ENCODE measurements at places on chromosomes 3 and 15.
A peak's percentile ranks its signal among the peaks of the same experiment; 100 is the strongest.

DNA sequence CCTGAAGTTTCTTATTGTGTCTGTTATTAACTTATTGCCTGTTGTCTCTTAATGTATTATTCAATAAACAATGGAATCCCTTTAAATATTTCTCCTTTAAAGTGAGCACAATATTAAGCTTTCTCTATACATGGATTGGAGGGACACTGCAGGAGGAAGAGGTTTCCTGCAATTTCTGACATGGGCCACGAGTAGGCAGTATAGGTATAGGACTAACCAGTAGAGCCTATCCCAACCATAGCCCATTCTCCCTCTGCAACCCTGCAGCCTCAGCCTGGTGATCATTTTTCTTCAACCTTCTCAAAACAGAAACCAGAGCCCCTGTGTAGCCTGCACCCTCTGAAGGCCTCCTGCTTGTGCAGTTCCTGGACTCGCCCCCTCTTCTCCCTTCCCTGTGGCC, 124.8 kb downstream of the NEK10 start:
- DNase-seq = no peak

DNA sequence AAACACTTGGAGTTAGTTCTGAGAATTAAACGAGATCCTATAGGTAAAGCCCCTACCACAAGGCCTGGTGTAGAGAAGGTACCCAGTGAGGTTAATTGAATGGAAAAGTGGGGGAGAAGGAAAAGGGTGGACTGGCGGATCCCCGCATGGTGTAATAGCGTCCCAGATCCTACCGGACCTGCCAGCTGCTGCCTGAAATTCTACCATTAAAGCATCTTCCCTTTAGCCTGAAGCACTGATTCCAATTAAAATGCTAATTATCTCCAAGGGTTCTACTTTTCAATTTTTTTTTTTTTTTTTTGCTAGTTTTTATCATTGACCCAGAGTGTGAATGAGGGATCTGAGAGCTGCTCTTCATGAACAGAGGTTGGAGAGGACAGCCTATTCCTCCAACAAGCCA, 237.9 kb downstream of the TLE3 start:
- no peak for DNase-seq

DNA sequence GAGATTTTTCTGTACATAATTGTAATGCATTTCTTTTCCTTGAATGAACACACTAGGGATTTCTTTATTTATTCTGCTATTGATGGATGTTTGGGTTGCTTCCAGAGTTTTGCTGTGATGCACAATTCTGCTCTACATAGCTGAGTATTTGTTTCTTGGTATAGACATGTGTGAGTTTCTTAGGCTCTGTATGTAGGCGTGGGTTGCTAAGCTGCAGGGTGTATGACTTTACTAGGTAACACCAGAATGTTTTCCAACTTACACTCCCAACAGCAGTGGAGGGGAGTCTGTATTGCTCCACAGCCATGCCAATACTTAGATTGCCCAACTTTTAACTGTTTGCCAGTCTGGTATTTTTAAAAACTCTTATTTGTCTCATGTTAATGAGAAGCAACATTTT, 155.5 kb upstream of the TNIK start:
- no peak for DNase-seq

DNA sequence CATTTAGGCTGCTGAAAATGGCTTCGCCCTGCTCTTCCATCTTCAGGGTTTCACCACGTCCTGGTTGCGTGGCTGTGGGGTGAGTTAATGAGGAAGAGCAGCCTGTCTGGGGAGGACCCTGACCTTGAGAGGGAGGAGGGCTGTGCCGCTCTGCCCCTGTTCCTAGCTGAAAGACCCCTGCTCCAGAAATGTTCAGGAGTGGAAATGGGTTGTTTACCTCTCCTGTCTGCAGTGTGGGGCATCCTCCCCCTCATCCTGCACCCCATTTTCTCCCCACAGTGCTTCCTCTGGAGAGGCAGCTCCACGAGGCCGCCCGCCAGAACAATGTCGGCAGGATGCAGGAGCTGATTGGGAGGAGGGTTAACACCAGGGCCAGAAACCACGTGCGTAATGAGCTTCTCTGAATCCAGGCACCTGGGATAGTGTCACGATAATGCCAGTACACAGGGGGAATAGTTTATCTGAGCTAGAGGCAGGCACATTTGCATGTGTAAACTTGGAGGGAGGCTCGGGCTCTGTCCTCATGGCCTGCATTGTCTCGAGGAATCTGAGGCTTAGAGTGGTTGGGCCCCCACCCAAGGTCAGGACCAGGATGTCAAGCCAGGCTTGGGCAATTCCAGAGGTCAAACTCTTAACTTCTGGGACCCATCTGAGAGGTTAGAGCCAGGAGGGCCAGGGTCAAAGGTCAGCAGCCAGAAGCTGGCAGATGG, 4.0 kb downstream of the ANKDD1A start:
- DNase-seq = no peak

DNA sequence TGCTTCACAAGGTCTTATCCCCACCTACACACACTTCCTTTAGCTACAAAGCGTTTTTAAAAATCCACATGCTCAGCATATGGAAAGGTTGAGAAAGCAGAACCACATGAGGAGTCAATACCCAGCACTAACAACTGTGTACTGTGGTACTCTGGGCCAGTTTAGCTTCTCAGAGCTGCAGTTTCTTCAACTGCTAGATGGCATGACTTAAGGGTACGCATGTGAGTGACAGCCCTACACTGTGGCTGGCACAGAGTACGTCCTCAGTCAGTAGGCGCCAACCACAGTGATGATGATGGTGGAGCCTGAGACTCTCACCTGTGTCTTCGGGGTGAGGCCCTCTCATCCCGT, 17.4 kb downstream of the CCDC12 start:
- DNase-seq = no peak

DNA sequence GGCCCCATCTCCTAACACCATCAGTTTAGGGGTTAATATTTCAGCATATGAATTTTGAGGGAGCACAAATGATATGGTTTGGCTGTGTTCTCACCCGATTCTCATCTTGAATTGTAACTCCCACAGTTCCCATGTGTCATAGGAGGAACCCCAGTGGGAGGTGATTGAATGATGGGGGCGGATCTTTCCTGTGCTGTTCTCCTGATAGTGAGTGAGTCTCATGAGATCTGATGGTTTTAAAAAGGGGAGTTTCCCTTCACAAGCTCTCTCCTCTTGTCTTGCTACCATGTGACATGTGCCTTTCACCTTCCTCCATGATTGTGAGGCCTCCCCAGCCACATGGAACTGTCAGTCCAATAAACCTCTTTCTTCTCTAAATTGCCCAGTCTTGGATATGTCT, 73.8 kb upstream of the TJP1 start:
- no peak for DNase-seq

DNA sequence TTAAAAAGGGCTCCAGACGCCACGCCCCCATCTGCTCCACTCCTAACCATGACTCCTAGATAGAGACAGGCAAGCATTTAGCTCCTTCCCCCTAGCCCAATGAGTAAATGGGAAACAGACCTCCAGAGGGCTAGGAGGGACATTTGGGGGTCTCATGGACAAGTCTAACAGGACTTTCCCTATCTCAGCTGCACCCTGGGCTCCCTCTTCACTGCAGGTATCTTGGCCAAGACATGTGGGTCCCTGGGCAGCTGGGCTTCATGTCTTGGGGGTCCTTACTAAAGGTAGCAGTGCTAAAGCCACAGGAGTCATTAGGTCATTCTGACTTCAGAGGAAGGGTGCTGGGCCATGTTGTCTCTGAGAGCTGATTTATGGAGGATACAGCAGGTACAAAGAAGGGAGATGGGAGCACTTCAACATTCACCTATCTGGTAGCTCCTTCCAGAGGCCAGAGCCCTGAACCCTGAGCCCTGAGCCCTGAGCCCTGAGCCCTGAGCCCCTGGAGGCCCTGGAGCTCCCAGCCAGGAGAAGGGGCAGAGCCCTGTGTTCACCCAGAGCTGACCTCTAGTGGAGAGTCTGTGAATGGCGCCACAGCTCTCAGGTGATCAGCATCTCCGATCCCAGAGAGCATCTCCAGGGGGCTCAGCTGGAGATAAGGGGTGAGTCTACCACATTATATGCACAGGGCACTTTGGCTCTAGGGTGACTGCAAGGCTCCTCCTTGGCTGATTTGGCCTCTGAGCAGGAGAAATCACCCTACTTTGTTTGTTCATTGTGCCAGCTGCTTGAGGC, 40.1 kb upstream of the EPHB1 start:
- peak; percentile 74 for DNase-seq

- no peak for DNase-seq
These were observed 31.6 kb downstream of the ZDHHC19 start for GRCh38 chr3:196179380-196180308.

DNA sequence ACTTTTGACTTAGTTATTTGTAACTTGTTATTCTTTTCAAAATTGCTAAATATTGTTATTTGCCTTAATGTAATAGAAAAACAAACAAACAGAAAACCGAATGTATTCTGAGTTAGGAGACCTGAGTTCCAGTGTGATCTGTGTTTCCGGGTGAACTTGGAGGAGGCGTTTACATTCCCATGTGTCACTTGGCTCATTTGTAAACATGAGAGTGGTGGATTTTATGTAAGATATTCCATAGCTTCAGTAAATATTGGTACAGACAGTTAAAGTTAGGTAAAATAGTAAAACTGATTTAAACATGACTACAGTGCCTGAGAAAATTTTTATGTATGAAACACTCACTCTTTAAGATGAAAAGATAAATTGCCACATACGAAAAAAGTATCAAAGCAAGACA, 287.3 kb upstream of the POU1F1 start:
- DNase-seq = no peak

DNA sequence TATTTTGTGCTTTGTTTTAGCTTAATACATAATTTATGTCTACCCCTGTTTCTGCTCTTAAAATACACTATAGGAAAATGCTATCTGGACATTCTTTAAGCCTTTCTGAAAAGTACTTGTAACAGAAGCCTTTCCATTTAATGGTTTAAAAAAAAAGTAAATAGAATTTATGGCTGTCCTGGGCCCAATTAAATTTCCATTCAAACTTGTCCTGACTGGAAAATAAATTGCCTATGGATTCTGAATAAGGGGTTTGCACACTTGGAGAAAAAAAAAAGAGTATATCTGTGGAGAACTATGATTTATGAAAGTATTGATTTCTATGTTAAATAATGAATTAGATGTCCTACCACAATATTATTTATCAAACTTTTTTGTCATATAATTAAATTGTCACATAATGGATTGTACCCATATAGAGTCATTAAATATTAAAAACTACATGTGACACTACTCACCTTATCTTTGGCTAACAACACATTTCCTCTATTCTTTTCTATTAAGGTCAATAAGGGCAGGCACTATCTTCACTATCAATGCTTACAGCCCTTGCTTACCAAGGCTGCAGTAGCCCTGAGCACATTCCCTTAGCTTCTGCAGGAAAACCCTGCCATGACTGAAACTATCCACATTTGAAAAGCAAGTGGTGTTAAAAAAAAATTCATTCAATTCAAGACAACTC, 396.1 kb upstream of the ROBO2 start:
- DNase-seq = no peak

GRCh38 chr3:25420885-25421284, 7.2 kb upstream of the RARB start:
- DNase-seq = no peak

DNA sequence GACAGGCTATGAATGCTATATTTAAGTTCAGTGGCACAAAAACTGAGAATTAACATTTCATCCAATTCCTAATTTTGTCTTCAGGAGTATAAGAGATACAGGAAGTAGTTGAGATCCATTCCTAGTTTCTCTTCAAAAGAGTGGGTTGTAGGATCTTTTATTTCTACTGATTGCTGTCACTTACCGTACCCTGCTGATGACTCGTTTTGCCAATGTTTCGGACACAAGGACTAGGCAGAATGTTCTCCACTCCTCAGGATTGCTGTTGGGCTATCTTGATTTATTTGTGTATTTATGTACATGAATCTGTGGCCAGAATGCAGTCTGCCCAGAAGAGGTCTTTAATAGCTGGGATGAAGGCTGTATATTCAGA, 11.9 kb downstream of the ARL8B start:
- DNase-seq = no peak

DNA sequence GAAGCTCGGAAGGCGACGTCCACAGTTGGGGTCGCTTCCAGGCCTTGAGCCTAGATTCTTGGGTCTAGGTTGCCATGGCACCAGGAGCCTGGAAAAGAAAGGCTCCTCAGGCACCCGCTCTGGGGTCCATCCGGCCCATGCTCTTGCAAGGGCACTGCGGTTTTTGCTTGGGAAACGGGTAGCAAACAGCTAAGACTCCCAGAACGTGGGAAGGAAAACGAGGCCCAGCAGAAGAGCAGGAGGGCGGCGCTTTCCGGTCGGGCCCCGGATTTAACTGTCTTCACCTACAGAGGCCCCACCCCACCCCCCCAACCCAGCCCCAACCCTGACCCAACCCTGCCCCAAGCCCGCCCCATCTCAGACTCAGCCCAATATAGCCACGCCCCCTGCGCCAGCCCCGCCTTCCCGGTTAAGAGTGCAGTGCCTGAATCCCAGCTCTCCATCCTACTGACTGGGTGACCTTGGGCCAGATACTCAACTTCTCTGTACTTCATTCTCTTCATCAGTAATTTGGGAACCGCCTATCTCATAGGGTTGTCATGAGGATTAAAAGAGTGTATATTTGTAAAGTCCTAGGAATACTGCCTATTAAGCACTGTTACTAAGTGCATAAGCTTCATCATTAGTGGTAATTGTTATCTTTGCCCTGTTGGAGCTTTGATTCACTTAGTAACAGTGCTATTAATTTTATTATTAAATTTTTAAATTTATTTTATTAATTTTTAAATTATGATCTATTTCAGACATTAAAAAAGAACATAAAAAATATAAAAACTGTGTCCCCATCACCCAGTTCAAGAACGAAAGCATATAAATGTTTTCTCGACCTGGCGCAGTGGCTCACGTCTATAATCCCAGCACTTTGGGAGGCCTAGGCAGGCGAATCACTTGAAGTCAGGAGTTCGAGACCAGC, 28.4 kb upstream of the SMAD6 start:
- peak; percentile 79 for DNase-seq

GRCh38 chr15:62453375-62453774, 288.3 kb upstream of the C2CD4B start:
- no peak for DNase-seq

GRCh38 chr3:157330206-157330605, 106.4 kb upstream of the PTX3 start:
- DNase-seq = no peak

DNA sequence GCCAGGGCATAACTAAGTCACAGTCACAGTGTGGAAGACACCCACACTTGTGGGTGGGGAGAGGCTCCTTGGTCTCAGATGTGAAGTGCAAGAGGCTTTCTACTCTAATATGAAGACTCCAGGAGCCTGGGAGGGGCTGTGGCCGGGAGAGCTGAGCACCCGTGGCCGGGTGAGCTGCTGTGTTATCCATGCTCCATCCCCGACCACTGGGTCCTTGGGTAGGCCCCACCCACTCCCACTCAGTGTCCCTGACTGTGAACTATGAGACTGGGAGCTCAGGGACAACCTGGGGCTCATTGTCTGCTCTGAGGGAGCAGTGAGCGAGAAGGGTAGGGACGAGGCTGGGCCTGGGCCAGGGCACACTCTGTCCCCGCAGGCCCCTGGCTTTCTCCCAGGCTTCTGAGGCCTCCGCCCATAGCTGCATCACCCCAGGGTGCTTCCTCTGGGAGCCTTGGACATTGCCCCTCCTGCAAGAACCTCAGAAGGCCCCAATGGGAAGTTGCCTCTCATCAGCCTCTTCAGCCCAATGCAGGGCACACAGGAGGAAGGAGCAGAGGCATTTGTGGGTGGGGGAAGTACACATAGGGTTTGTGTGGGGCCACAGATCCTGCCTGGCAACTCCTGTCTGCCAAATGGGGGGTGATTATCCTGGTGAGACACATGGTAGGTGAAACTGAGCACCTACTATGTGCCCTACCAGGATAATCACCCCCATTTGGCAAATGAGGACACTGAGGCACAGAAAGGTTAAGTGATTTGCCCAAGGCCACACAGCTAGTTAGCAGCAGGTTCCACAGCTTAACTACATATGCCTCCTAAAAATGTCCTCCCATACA, 2.4 kb downstream of the ANPEP start:
- no peak for DNase-seq

GRCh38 chr3:42314411-42314810, 48.4 kb upstream of the CCK start:
- no peak for DNase-seq

All from HEK293T (cell line).